ENCODE measurements at places on chromosomes 6 and 20. TPM values are rescaled to one million over a fixed set of nuclear protein-coding genes. Genes with fewer than 3 reads are reported as not detected.

PAX1 gene
- not detected for total RNA-seq

DNA sequence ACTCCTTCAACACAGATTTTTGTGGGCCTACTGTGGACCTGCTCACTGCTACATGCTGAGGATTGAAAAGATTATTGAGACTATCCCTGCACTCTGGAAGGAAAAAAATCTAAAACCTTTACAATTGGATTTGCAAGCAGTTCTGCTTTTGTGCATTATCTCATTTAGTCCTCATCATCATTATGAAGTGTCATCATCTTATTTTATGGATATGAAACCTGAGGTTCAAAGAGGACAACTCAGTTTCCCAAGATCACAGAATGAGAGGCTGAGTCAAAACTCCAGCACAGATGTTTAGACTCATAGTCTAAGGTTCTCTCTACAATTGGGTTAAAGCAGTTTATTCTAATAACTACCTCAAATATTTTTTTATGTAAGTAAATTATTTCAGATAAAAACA is 160.2 kb upstream of the MARCKS start:
- DNase-seq, result no peak

TENT5A gene
- 0.90 TPM for total RNA-seq

DNA sequence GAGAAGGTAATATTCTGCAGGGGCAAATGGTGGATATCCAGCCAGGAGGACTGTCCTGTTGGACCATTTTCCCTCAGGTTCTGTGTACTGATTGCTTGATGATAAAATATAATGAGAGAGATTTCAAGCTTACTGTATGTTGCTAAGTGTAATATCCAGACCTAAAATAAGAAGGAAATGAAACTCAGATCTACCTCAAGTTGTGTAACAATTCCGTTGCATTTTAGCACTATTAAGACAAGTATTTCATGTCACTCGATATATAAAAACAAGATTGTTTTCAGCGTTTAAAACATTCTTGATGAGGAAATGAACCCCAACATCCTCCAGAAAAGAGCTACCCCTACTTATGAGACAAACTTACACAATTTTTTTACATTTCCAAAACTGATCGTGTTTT is 57.2 kb downstream of the RGS17 start:
- DNase-seq, result no peak

- no peak for DNase-seq
Observed at GRCh38 chr6:13163161-13163944, 165.0 kb downstream of the TBC1D7 start.

CPNE5 gene
- 0.65 TPM for total RNA-seq

STMN3 gene
- total RNA-seq, result 9.7 TPM

- DNase-seq, result no peak
Observed at GRCh38 chr6:114558153-114558552, 215.3 kb upstream of the HS3ST5 start.

DNA sequence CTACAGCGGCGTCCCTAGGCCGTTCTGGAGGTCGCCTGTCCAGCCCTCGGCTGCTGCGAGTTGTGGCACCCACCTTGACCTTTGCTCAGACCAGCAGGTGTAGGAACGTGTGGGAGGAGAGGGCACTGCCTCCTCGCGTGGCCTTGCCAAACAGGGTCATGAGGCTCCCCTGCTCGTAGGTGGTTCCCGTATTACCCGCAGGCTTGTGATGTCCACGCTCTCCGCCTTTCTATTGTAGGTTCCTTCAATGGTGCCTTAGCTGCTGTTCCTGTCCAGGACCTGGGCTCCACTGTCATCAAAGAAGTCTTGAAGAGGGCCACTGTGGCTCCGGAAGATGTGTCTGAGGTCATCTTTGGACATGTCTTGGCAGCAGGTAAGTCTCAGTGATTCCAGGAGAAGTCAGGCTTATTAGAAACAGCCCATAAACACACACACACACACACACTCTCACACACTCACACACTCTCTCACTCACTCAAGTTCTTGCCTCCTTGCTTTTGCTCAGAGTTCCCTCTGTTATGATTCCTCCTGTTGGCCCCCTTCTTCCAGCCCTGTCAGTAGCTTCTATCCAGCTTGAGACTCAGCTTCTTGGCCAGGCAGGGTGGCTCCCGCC is 942 bp downstream of the ACAT2 start:
- DNase-seq, result peak; percentile 79

- no peak for DNase-seq
Observed at GRCh38 chr6:169988769-169989550, 237.5 kb downstream of the ERMARD start.

BANF2 gene
- not detected for total RNA-seq

Measured in activated CD4-positive, alpha-beta T cell treated with anti-CD3 and anti-CD28 coated beads, Interleukin-2, amount 10 ng/mL, durations not matched to agents 24 days and 14 days (primary cell).